Activated T-helper 9 cell treated with anti-CD3 and anti-CD28 coated beads, Interleukin-2, amount 50 U/mL, for 16 hours (primary cell): ENCODE measurements at places on chromosomes 3 and 15.

DNA sequence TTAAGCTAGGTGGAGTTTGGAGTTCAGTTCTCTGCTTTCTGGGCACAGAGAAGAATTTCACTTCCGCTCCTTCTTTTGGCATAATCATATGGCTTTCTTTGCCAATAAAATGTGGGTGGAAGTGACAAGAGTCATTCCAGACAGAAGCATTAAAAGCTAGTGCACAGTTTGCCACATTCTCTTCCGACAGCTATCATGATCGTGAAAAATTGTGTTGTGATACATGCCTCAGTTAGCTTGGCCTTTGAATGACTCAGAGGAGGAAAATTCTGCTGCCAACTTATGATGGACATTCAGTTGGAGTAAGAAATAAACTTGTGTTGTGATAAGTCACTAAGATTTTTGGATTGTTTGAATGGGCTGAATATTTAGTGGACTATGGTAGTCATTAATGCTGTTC, 291.7 kb upstream of the SATB1 start:
- DNase-seq, result no peak

DNA sequence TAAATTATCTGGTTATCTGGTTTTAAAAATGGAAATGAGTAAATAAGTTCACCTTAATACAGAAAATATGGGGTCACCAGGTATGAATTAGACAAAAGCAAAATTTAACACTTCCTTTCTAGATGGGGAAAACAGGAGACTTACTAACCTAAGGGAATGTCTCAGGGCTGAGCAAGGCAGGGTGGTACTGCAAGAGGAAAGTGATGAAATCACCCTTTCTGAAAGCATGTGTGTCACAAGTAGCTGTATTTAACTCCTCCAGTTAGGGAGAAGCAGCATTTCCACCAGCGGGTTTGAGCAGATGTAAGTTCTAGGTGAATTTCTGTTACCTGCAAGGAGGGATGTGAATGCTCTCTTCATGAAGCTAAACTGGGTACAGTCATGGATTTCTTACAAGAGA, 629.1 kb downstream of the MECOM start:
- DNase-seq, result no peak

- peak; percentile 14 for DNase-seq
These were observed 791 bp downstream of the GYG1 start for GRCh38 chr3:148992027-148992634.

- DNase-seq, result no peak
These were observed 12.8 kb downstream of the CTNNB1 start for GRCh38 chr3:41212088-41212487.

GRCh38 chr15:47517737-47518136, 199.6 kb upstream of the SEMA6D start:
- no peak for DNase-seq

DNA sequence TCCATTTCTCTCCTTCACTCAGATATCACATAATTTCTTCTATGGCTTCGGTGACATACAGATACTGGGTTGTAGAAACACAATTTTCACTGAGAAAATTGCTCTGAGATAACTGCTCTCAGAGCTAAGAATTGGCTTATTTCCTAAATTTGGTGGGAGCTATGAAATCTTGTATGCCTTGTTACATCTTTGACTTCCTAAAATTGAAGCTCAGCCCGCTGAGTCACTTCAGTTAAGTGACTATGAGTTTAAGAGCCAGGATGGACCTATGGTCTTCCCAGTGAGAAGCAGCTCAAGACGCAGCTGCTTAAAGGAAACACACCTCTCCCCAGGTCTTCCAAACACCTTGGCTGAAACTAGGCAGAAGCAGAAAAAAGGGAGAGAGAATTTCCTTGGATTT, 56.4 kb downstream of the EFHB start:
- DNase-seq, result no peak

GRCh38 chr15:77506311-77507142, 85.8 kb downstream of the HMG20A start:
- no peak for DNase-seq

DNA sequence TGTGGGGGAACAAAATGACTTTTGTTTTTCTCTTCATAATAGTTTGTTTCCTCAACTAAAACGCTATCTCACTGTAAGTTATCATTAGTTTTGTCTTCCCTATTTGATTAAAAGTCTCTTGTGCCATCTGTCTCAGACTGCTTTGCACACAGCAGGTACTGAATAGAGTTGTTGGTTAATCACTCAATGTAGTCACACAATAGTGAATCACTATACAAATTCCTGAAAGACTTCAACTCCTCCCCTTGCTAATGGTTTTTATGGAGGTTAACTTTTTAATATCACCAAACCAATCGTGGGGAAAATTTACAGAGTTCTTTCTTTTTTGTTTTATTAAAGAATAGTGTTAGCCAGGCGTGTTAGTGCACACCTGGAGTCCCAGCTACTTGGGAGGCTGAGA, 2.6 kb upstream of the NGLY1 start:
- no peak for DNase-seq

- DNase-seq, result no peak
These were observed 10.4 kb downstream of the TNK2 start for GRCh38 chr3:195897853-195898415.

DNA sequence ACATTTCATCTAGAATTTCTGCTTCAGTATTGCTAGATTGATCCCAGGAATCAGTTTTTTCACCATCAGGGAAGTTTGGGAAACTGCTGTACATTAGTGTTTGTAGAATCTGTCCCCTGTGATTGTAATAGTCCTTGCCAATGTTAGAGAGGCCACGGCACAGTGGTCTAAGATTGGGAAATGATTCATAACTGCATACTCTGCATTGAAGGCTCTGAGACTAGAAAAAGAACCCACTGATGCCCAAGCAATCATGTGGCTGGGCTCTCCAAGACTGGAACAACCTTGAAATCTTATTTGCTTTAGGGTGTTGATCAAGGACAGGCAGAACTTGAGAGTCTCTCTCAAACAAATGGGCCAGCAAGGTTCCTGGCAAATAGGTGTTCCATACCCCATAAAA, 245.6 kb upstream of the LRTM1 start:
- DNase-seq, result no peak

DNA sequence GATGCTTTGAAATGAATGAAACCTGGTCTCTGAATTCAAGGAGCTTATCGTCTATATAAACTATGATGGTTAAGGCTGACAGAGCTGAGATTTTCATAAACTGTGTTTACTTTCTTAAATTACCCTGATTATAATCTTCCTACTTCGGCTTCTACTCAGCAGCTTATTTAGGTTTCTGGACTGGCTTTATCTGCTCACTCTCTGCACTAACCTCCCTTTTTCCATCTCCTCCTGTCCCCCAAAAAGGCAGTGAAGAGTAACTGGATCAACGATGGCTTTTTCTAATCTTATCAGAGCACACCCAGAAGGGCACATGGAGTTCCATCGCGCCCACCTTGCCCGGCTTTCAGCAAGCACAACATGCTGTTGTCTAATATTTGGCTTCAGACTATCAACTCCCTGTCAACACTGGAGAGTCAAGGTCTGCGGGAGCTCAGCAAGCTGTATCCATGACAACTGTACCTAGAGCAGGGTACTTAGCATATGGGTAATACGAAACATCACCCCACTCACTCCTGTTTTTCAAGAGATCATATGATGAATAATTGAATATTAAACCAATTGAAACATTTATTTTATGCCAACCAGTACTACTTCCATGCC, 417.3 kb downstream of the GABRB3 start:
- DNase-seq, result no peak

DNA sequence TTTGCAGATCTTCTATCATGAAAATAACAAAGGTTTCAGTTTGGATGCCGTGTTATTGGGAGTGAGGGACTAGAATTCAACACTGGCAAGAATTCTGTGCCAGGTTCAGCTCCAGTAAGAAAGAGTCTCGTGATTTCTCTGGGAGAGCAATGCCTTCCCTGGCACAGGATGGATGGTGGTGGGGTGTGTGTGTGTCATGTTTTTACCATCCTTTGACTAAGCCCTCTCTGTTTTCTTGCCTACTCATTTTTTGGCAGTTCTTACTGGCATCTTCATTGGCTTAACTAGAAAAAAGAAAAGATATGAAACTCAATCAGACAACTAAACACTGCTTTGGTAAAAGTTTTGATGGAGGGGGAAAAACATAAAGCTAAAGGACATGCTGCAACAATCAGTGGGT, 86.6 kb downstream of the FMN1 start:
- no peak for DNase-seq

DNA sequence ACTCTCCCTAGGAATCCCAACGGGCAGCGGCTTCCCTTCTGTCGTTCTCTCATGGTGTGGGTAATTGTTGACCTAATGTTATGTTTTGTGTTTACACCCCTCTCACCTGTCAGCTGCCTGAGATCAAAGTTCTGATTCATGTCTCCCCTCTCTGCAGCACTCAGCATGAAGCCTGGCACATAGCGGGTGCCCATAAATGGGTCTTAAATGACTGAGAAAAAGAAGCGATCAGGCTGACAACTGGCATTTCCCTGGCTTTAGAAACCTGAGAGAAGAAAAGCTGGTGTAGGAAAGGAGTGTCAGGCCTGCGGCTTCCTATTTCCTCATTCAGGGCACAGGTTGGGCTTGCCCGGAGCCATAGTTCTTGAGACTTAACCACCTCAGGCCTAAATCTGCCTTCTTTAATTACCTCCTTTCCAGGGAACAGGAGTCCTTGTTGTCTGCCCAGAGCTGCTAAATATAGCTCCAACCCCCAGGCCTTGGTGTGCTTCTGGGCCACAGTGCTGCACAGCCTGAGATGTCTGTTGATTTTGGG, 31.8 kb downstream of the LPP start:
- DNase-seq, result no peak

GRCh38 chr3:63470745-63471144, 181.7 kb upstream of the SNTN start:
- DNase-seq, result no peak

DNA sequence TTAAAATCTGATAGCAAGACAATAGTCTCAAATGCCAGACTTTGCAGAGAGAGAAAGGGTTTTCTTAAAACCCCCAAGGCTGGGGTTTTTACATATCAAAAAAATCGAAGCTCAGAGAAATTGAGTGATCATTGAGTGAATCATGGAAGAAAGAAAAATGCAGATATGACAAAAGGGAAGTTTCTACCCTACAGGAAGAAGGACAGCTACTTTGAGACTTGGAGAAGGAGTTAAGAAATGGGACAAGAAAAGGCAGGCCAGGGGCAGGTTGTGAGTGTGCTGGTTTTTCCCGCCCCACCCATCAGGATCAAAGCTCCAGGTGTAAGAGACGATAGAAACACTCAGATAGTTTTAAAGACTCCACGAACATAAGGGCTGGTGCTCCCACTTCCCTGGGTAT, 18.6 kb downstream of the TMEM158 start:
- DNase-seq, result no peak

- DNase-seq, result no peak
These were observed 65.6 kb downstream of the SLCO3A1 start for GRCh38 chr15:91919014-91919534.

- no peak for DNase-seq
These were observed 56.3 kb upstream of the PSMD6 start for GRCh38 chr3:64079369-64080150.

GRCh38 chr3:141388823-141389621, 20.7 kb downstream of the ZBTB38 start:
- DNase-seq, result no peak

DNA sequence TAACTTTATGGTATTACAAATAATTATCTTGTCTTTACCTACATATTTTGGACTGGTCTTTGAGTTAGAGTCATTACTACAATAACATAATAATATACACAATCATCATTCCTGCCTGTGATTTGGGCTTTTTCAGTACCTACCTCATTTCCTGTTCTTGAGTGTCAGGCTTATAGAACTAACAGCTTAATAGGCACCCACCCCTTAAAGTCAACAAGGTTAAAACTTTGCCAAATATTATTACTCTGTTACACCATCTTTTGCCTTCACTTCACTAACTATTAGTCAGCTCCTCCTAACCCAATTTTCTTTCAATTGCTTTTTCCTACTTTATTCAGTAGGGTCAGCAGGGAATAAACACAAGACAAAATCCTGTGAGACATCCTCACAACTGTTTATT, 488.7 kb upstream of the AGTR1 start:
- no peak for DNase-seq

DNA sequence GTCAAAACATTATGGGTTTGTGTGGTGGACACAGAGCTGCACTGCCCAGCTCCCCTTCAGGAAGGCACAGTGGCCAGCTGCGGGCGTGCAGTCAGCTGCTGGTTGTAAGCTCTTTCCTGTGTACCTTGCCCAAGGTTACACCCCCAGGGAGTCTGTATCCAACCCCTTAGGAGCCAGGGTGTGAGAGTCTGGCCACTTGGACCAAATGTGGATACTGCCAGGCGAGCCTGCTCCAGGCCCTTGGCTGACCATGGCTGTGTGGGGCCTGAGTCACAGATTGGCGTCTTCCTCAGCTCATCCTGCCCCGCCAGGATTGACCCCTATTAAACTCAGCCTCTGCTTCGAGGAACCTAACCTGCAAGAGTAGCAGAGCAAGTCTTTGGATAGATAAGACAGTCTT, 56.9 kb downstream of the ABHD5 start:
- no peak for DNase-seq

DNA sequence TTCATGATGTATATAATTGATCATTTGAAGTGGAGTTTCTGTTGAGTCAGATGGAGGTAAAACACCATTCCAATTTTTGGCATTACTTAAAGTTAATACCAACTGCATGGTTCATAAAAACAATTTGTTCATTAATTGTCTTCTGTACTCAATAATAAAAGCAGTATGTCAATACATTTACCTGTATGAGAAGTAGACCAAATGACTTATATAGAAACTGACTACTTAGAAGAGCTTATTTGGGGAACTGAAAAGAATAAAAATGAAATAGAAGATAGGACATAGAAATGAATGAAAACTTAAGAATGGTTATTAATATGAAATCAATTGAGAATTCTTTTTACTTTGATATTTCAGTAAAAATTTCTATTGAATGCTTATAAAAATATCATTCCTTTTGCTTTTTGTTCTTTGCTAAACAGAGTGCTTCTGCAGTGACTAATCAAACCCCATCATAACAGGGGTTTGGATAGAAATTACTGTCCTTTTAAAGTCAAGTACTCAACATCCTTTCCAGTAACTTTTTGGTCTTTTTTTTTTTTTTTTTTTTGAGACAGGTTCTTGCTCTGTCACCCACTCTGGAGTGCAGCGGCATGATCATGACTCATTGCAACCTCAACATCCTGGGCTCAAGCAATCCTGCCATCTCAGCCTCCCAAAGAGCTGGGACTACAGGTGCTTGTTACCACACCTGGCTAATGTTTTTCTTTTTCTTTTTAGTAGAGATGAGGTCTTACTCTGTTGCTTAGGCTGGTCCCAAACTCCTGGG, 6.5 kb upstream of the CRYBG3 start:
- peak; percentile 21 for DNase-seq

- no peak for DNase-seq
These were observed 31.3 kb downstream of the RPN1 start for GRCh38 chr3:128619146-128619890.

- DNase-seq, result no peak
These were observed 92.9 kb downstream of the RAB11A start for GRCh38 chr15:65962187-65962586.

- no peak for DNase-seq
These were observed 113.5 kb upstream of the TOPAZ1 start for GRCh38 chr3:44128057-44128775.

- no peak for DNase-seq
These were observed 260.0 kb upstream of the THBS1 start for GRCh38 chr15:39320886-39321285.
